Cardiac muscle cell (in vitro differentiated cells and primary cell): ENCODE measurements at places on chromosomes 7 and 10. TPM values are rescaled to one million over a fixed set of nuclear protein-coding genes. Genes with fewer than 3 reads are reported as not detected.

DNA sequence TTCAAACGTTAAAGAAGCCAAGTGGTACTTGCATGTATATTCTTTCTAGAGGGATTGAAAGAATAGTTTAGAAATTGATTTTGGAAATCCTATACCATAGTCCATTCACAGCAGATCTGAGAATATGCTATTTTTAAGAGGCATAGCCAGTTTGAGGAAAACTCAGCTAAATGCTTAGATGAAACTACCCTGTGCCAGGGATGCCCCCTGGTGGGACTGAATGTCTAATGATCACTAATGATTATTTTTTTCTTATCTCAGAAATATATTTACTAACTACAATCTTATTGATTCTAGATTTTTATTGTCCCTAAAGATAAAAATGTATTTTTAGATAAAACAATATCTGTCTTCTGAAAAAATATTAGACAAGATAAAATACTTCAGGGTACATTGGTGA is 844.9 kb upstream of the PHF14 start:
- no peaks in the 10 kb centered on the region for H3K36me3 ChIP-seq
- H3K27me3 ChIP-seq = no peaks in the 10 kb centered on the region
- DNase-seq = peak; percentile 2
- no peak overlapping the region for H3K4me3 ChIP-seq
- no peaks in the 10 kb centered on the region for H3K4me1 ChIP-seq

PSMC2 gene
- total RNA-seq = 75.6 and 90.6 TPM in 2 replicates

GRCh38 chr10:113445736-113446135 is 107.1 kb upstream of the HABP2 start:
- no peak for DNase-seq
- H3K27ac ChIP-seq = no peak overlapping the region
- H3K4me3 ChIP-seq = no peak overlapping the region
- H3K36me3 ChIP-seq = no peaks in the 10 kb centered on the region
- no peaks in the 10 kb centered on the region for H3K4me1 ChIP-seq
- H3K27me3 ChIP-seq = peaks cover 5% of the 10 kb centered on the region

GIMAP7 gene
- not detected in 2 replicates for total RNA-seq

- H3K36me3 ChIP-seq = no peaks in the 10 kb centered on the region
- DNase-seq = peak; percentile 98
- no peak overlapping the region for H3K4me3 ChIP-seq
- H3K4me1 ChIP-seq = peaks cover 3% of the 10 kb centered on the region
- H3K27me3 ChIP-seq = no peaks in the 10 kb centered on the region
Observed at GRCh38 chr10:97542169-97543024, 30.2 kb upstream of the ANKRD2 start.

ADARB2 gene
- 2.4 and 3.1 TPM in 2 replicates for total RNA-seq

- no peaks in the 10 kb centered on the region for H3K36me3 ChIP-seq
- H3K4me1 ChIP-seq = no peaks in the 10 kb centered on the region
- no peaks in the 10 kb centered on the region for H3K27me3 ChIP-seq
- DNase-seq = no peak
- H3K4me3 ChIP-seq = no peak overlapping the region
Observed at GRCh38 chr7:7695111-7695817, 23.1 kb downstream of the RPA3 start.
